Right kidney (tissue), 9 donors: ENCODE measurements at places on chromosomes 11 and 22.

DNA sequence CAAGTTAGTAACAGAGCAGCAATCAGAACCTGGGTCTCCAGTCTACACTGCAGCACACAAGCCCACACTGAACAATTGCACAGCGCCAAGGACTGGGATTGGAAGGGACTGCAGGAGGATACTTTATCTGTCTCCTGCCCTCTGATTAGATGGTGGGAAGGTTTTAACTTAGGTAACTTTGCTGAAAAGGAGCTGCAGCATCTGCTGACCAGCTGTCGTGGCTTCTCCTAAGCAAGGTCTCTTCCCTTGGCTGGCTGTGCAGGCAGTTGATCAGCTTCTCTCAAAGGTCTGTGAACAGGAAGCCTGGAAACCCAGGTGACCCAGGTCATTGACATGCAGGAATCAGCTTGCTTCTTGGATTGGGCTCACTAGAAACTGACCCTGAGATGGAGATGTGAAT, 82.4 kb downstream of the ISX start:
- no peak for DNase-seq

DNA sequence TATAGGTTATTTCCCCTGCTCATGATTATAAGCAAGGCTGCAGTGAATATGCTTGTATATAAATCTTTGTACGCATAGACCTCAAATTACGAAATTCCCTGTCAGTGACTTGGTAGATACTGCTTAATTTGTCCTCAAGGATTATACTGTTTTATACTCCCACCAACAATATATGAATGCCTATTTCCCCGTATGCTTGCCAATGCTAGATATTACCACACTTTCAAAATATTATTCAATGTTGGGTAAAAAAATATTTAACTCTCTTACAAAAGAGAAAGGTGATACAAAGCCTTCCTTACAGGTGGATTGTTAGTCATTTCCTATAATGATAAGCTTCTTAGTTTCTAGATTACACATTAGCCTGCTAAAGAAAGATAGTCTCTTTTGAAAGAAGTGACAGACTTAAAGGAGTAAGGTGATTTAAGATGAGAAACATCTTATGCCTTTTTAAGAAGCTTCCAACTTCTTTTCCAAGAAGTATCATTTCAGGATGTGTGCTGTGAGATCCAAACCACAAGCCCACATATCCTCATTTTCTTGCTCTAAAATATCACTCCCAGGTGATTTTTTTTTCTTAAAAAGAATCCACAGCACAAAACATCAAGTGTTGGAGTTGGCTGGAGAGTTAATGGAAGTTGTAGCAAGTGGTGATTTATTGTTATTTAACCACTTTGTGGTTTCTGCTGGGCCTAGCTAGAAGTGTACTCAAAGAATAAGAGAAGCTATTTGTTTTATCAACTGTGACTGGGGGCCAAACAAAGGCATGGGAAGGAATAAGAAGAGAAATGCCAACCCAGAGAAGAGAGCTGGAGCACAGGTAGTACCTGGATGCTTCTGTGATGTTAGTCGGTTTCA, 59.2 kb downstream of the BARX2 start:
- no peak for DNase-seq

- DNase-seq = no peak
These were observed 72.1 kb downstream of the C22orf31 start for GRCh38 chr22:28989484-28989883.

GRCh38 chr11:66854231-66854661, 2.6 kb upstream of the LRFN4 start:
- DNase-seq = no peak

DNA sequence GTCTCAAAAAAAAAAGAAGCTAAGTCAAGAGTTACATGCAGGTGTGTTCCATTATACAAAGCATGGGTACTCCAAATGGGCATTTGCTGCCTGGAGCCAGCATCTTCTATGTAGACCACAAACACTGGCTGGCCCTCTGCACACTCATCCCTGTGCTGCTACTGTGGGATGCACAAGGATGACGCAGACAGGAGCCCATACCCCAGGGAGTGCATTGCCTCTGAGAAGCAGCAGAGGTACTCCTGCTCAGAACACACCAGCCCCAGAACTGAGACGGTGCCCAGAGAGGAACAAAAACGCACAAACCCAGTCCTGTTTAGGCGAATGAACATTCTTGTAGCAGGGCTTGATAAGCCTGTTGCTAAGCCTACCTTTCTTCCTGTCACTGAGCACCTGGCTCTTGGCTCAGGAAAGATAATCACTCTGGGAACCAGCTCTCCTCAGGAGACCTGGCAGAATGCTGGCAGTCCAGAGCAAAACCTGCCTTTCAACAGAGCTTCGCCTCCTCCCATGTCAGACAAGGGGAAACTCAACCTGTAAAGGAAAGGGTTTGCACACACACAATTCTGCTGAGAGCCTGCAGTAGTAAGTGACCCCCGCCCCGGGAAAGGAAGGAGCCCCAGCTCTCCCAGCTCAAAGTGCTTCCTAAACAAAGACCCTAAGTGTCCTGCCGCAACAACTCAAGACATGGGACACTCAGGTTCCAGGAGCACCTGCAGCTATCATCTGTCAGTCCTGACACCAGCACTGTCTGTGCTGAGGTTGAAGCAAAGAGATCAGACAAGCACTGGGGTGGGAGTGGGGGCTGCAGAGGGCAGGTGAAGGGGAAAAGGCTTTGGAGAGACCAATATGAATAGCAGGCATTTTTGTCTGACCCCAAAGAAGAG, 145.7 kb downstream of the TENM4 start:
- peak; percentile 34 for DNase-seq

GRCh38 chr11:2961080-2961479, 31.0 kb downstream of the NAP1L4 start:
- DNase-seq = no peak

DNA sequence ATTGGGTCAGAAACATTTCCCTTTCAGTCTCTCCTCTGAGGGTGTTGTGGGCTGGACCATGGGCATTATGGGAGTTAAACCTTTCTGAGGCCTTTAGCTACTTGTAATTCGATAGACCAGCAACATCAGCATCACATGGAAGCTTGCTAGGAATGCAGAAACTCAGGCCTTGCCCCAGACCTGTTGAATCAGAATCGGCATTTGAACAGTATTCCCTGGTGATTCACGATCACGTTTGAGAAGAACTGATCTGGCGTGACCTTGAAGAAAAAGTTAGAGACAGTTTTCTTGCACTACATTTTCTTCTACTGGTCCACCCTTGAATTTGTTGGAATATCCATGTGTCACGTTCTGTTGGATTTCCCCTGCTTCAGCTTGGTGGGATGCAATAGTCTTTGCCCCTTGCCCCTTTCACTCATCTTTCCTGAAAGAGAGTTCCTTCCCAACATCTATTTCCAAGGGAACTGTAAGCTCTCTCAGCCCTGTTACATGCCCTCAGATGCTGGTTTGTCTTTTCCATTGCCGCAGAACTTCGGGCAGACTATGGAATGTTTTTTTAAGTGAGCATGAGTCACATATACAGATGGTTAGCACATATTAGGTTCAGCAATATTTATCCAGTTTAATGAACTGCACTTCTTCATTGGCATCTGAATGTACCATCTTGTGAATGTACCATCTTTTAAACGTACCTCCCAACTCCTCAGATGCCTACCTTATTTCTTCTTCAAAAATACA, 23.9 kb downstream of the EHF start:
- DNase-seq = no peak

DNA sequence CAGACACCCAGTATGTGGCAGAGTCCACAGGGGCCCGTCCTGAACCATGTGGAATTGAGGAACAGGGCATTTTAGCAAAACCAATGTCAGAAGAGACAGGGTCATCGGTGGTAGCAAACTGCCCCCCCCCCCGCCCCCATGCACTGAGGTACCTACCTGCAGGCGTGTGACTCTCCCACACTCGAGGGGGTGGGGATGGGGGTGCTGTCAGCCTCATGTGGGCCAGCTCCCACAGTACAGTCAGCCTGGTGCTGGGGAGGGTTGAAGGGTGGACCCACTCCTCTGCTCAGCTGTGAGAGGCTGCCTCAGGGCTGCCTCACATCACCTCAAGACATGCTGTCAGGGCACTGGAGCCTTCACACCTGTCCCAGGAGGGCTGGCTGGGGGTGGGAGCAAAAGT, 10.7 kb upstream of the SUSD2 start:
- DNase-seq = no peak

DNA sequence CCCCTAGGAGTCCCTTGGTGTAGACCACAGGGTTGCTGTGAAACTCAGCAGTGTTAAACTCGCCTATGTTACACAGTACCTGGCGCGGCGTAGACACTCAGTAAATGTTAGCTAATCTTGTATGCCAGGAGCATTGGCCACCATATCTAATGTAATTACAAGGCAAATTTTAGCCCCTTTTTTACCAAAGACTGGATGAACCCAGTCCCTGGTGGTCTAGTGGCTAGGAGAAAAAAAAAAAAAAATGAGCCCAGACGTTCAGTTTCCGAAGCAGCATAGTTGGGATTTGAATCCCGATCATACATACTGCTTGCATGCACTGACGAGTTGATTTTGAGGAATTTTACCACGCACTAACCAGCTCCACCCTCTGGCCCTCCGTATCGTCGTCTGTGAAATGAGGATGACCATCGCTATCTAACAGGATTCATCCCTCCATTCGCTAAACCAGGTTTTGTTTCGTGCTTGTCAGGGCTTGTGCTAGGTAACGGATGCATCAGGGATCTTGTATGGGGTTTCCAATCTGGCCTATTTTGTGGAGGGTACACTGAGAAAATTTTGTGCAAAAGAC, 688 bp downstream of the PTS start:
- no peak for DNase-seq

DNA sequence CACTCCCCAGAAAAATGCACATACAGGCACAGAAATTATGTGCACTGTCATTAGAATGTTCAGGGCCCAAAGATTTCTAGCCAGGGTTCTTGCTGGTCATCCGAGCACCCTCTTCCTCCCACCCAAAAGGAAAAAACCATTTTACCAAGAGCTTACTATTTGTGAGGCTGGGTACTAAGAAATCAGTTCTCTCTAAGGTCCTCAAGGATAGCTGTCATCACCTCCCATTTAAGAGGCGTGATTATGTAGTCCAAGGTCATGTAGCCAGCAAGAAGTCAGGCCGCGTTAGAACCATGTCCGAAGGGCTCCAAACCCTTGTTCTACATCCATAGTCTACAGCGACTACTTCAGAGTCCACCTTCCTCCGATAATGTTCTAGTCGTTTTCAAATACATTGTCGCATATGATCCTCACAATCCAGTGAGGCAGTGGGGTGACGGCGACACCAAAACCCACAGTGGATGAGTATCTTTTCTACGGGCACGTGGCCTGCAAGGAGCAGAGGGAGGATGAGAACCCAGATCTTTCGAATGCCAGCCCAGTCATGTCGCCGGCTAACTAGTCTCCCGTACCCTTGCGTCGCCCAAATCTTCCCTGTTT, 634 bp downstream of the TIMM8B start:
- DNase-seq = no peak

DNA sequence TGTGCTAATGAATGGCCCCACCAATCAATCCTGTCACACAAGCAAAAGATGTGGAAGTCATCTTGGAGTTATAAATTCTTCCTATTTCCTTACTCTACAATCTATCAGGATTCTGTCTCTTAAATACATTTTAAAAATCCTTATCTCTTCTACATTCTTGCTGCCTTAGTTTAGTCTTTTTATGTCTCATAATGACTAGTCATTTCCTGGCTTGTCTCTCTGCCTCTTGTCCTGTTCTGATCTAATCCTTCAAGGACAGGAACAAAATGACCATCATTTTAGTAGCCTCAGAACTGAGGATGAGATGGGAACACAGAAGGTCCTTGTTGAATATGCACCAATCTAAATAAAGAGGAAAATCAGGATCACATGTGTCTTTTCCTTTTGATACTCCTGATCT, 56.6 kb upstream of the LIN7C start:
- DNase-seq = no peak

- no peak for DNase-seq
These were observed 4.8 kb downstream of the ADAMTS8 start for GRCh38 chr11:130423541-130424142.

- no peak for DNase-seq
These were observed 1.0 kb upstream of the ZNF143 start for GRCh38 chr11:9459667-9460321.

GRCh38 chr11:76708972-76709660, 38.6 kb upstream of the LRRC32 start:
- no peak for DNase-seq

- DNase-seq = no peak
These were observed 24.8 kb downstream of the FOLR3 start for GRCh38 chr11:72160319-72160718.

GRCh38 chr22:36222887-36223450, 16.4 kb downstream of the APOL2 start:
- no peak for DNase-seq

- DNase-seq = no peak
These were observed 32.0 kb downstream of the TMEM123 start for GRCh38 chr11:102420547-102420946.

GRCh38 chr11:1469287-1469910, 17.2 kb downstream of the MOB2 start:
- no peak for DNase-seq

DNA sequence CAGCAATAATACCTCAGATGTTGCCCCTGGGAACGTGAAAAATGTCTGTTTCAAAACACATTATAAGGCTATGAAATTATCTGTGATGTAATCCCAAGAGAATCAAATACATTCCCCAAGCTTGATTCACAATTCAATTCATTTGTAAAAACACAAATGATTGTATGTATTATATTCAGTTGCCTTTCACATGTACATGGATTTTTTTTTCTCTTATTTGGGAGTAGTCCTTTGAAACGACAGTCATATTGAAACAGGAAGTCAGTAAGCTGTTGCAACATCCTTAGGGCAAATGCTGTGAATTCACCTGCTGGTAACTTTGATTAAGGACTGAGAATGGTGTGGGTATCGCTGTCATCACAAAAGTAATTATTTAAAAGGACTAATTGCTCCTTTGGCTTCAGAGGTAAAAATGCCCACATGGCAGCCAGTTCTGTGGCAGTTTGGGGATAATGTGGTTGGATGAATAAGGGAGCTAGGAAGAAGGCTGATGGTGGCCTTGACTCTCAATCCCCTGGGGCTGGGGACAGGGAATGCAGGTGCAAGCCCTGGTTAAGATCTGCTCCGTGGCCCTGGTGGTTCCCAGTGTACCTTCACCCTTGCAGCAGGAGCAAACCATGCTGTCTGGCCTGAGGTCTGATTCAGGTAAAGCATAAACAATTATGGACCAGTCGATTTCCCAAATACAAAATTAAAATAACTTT, 13.2 kb downstream of the EHF start:
- no peak for DNase-seq

DNA sequence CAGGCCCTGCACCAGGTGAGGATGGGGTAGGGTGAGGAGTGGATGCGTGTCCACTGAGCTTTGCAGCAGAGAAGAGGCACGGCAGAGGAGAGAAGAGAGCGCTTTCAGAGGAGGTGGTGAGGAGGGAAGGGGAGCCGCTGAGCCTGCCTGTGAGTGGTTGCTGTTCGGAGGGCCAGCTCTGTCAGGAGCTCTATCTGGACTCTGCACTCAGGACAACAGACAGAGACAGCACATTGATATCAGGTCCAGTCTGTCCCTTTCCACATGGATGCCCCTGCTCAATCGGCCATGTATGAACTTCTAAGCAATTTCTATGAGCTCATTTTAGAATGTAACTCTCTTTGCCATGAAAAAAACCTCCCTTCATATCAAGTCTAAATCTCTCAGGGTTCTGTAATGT, 158.6 kb downstream of the KIRREL3 start:
- DNase-seq = no peak
